ENCODE measurements at places on chromosomes 12 and 14.

DNA sequence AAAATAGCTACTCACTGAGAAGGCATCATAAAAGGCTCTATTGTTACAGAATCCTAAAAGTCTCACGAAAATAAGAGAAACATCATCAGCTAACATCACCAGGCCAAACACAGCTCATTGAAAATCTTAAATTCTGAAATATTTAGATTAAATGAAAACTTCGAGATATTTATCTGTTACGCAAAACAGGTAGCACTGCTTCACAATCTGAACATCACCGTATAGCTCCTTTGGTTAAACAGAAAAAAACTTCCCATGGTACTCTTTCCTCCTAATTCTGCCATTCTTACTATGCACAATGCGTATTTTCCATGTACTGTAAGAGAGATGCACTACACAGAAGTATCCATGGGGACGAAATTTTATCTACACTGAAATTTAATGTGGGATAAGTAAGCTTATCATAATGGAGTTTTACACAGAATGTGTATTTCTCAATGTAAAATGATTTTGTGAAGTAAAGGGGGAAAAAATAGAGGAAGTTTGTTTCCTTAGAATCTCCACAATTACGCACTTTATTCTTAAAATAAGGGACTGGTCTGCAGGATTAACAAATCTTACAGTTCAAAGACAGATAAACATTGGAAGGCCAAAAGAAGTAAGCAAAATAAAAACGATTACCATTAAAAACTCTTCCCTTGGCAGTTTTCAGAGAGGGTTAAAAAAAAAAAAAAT, 1.9 kb downstream of the SGPP1 start:
- DNase-seq: no peak

GRCh38 chr12:98873776-98874175, 228.7 kb downstream of the APAF1 start:
- no peak for DNase-seq

DNA sequence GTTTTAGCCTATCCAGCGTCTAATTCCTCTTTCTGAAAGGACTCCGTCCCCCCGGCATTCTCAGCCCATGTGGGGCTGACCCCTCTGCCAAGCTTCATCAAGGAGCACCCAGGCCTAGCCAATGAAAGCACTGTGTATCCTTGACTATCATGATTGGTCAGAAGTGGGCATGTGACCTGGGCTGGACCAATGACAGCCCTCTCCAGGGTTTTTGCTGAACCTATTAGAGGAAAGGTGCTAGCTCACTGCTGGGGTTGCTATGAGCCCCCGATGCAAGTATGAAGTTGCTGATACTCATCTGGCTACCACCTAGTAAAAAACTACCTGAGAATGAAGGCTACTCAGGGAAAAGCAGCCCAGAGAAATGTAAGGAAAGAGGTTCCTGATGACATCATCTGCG, 68.1 kb downstream of the LRRC74A start:
- no peak for DNase-seq

GRCh38 chr14:103927566-103927965, 690 bp upstream of the TDRD9 start:
- no peak for DNase-seq
